Stimulated activated CD4-positive, alpha-beta T cell treated with anti-CD3 and anti-CD28 coated beads, Interleukin-2, amount 100 ng/mL, for 4 hours (primary cell): ENCODE measurements at places on chromosomes 5 and 9.

GRCh38 chr5:103923616-103924168, 361.1 kb upstream of the NUDT12 start:
- no peak for DNase-seq

DNA sequence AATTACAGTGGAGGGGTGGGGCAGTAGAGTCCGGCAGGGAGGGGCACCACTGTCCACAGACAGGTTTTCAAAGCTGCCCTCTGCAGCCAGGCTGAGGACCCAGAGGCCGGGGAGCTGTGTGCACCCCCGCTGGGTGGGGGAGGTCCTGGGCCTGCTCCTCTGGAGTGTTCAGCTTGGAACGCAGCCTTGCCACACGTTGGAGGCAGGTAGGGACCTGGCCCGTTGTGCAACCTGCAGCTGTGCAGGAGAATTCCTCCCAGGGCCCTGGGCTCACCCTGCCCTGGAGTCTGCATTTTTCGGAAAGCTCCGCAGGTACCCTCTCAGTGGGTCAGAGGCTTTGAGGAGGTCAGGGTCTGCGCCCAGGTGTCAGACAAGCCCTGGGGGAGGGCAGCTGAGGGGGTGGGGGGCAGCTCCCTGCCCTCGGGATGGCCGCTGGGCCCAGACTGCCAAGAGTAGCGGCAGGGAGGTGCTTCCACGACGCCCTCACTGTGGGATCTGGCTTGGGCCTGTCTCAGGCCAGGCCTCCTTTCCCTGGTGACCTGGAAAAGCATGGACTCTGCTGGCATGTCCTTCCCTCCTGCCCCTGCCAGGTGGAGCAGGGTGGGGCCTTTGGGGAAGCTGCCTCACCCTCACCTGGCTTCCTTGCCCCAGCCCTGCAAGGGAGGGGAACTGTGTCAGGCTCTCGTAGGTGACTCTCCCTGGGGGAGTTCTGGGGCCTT, 29.5 kb downstream of the RXRA start:
- no peak for DNase-seq

DNA sequence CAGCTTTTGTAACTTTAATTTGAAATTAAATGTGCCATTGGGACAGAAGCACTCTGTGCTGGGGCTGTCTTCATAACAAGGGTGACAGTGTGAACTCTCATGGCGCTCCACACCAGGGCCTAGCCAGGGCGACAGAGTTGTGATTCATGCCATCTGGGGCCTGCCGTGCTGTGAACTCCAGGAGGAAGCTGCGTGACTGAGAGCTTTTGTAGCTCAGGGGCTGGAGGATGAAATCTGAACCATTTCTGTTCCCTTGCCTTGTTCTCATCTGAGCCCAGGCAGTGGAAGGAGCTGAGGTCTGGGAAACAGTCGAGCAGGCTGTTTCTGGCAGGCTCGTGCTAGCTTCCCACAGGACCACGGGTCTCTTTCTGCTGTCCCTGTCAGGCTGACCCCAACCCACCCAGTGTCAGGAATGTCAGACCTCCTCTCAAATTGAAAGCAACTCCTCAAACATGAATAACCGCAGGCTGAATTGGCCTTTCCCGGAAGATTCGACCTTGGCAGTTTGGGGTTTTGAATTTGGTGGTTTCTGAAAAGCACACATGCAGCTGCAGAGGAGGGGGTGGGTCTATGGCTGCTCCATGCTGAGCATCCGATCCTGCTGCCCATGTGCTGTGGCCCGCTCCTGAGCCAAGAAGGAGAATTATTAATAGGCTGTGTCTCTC, 69.2 kb upstream of the RPS23 start:
- no peak for DNase-seq

- no peak for DNase-seq
Measured at GRCh38 chr9:13817754-13818278, 496.1 kb downstream of the NFIB start.

- no peak for DNase-seq
Measured at GRCh38 chr5:15320871-15321270, 179.1 kb upstream of the FBXL7 start.

DNA sequence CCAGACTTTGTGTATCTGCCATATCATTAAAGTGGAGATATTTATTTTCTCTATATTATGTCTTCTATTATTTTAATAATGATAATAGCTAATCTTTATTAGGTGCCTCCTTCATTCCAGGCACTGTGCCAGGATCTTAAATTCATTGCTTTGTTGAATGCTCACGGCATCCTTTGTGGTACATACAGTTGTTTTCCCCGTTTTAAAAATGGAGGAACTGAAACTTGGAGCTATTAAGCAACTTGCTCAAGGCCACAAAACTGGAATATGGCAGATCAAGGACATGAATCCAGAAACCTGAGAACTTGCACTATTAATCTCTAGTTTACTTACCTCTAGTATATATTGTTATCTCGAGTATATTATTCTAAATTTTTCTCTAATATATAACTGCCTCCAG, 41.5 kb upstream of the PPP3R2 start:
- DNase-seq: no peak

GRCh38 chr9:87016681-87017080, 69.4 kb upstream of the GAS1 start:
- DNase-seq: no peak

DNA sequence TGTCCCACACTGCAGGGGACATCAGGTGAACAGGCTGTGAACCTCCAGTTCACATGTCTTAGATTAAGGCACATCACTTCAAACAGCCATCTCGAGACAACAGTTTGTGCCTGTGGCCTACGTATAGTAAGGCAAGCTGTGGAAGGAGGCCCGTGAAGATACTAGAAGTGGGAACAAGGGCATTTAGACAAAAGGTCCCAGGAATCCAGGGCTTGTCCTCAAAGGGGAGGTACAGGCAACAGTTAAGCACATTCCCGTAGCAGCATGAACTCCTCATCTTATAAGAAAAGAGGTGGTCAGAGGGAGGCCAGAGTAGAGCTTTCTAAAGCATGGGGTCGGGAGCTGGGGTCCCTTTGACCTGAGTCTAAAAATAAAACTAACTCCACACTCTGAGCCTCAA, 122.5 kb upstream of the TRPM3 start:
- DNase-seq: no peak

GRCh38 chr9:126671381-126671831, 57.7 kb downstream of the LMX1B start:
- DNase-seq: no peak

GRCh38 chr5:166486348-166486747, 1805.1 kb upstream of the WWC1 start:
- DNase-seq: no peak

DNA sequence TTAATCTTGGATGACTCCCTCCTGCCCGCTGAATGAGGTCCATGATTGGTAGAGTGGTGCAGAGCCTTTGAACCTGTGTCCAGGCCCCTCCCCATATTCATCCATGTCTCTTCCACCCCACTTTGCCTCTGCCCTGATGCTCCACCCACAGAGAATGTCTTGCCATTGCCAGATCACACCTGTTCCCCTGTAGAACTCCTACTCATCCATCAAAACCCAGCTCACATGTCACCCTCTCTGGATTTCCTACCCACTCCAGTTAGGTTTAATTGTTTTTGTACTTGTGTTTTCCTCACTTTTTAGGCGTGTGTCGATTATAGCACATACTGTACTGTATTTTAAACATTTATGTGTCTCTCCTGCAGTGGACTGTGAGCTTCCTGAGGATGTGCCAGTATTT, 107.0 kb upstream of the CTSL start:
- DNase-seq: no peak

- DNase-seq: no peak
Measured at GRCh38 chr9:78746010-78746409, 449.1 kb downstream of the PSAT1 start.

DNA sequence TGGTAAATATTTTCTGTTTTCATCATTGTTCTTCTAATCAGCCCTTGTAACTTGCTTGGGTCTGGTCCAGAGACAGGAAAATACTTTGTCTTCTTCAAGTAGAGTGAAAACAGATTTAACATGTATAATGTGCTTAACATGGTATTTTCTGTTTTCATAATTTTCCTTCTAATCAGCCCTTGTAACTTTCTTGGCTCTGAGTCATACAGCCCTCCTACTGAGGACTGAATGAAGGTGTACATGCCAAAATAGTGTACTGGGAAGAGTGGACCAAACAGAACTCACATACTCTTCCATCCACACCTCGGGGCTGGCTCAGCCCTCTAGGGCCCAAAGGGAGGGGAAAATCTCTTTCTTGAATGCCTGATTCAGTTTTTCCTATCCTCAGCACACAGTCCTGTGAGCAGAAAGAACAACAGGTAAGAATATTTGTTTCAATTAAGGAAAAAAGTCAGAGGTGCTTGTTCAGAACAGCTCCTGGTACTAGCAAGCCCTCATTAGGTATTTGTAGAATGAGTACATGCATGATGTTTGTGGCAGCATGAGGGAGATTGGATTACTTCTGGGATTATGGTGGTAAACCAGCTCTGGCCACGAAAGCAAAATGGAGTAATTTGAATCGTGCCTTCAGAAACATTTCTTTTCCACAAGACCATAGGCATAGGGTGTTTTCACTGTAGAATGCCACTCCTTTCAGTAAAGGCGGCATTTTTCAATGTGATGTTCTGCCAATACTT, 24.2 kb upstream of the MACIR start:
- no peak for DNase-seq

DNA sequence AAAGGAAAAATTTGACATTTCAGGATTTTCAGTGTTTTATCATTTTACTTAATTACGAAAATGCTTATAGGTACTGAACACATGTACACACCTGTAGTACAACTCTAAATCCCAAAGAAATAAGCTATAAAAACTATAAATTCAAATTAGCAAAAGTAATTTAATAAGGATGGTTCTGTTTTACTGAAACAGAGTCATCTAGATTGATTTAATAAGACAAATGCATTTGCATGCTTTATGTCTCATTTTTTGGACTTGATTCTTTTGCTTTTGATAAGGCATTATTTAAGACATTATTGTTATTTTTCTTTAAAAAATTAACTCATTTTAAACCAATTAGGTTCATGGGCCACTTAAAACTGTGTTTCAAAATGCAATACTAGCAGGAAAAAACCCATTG, 201.2 kb downstream of the PIK3R1 start:
- no peak for DNase-seq

GRCh38 chr9:994005-994404, 17.6 kb downstream of the DMRT3 start:
- no peak for DNase-seq

DNA sequence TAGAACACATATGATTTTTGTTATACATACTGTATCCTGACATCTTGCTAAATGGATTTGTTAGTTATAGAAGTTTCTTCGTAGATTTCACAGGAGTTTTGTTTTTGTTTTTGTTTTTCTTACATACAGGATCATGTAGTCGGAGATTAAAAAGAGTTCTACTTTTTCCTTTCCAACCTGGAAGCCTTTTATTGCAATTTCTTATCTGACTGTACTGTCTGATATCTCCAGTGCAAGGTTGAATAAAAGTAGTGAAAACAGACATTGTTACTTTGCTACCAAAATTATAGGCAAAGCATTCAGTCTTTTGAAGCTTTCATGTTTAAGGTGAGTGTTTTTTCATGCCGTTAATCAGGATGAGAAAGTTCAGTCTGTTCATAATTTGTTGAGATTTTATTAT, 117.4 kb upstream of the PRSS3 start:
- no peak for DNase-seq

GRCh38 chr5:34539183-34539582, 116.9 kb upstream of the RAI14 start:
- DNase-seq: no peak

DNA sequence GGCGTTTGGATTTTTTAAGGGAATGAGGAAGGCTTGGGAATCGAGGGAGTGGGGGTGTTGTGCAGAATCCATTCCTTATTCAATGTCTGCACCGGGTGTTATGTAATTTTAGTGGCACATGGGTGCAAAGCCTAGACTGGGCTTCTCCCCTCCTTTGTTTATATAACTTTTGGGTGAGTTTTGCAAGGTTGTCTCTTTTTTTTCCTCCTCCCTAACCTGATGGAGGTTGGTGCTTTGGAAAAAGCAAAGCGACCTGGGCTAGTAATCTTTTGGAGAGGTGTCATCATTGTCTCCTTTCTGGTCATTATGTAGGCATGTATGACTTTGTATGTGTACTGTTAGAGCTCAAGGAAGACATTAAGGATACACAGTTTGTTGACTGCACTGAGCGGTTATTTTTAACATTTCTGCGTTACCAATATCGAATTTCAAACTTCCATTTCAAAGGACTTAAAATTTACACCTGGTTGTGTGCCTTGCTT, 3.1 kb downstream of the SMARCA2 start:
- DNase-seq: no peak

DNA sequence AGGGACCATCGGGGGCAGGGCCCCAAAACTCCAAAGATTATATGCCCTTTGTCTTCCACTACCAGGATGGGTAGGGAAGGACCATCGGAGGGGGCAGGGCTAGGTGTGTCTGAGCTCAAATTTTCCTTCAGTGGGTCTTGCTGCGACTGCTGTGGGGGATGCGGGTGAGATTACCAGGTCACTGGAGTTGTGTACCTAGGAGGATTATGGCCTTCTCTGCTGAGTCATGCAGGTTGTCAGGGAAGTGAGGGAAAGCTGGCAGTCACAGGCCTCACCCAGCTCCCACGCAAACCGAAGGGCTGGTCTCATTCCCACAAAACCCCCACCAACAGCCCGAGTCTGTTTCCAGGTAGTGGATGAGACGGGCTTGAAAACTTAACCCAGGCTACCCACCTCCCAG, 489.4 kb downstream of the ZNF608 start:
- no peak for DNase-seq

GRCh38 chr9:17706347-17706746, 127.5 kb downstream of the SH3GL2 start:
- no peak for DNase-seq

- no peak for DNase-seq
Measured at GRCh38 chr9:134585746-134586706, 55.6 kb upstream of the COL5A1 start.

DNA sequence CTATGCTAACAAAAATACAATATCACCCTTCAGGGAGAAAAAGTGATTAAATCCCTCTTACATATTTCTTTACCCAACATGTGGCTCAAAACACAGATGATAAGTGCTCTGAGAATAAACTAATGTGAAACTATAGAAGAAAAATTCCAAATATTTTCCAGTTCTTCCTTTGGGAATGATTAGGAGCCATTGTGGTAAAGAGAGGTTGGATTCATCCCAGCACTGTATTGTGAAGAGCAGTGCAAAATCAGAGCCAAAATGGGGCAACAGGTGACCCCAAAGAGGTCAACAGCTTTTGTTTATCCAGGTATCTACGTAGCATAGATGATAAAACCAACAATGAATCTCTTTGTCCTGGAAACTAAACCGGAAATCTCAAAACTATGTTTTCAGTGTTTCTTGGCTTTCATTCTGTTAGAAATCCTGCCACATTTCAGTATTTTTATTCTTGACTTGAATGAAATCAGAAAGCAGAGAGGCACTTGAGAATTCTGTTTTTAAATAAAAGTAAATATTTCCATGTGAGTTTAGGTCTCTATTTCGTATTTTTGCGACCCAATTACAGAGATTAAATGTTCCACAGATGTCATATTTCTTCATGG, 120.4 kb upstream of the FST start:
- no peak for DNase-seq
